CMK (cell line): ENCODE measurements at places on chromosomes 16 and 17.

- DNase-seq, result no peak
Observed at GRCh38 chr17:50217591-50217990, 16.2 kb upstream of the COL1A1 start.

GRCh38 chr17:47224966-47225365 is 15.8 kb downstream of the MYL4 start:
- DNase-seq, result no peak

GRCh38 chr17:10063730-10064241 is 134.6 kb downstream of the GAS7 start:
- DNase-seq, result no peak

DNA sequence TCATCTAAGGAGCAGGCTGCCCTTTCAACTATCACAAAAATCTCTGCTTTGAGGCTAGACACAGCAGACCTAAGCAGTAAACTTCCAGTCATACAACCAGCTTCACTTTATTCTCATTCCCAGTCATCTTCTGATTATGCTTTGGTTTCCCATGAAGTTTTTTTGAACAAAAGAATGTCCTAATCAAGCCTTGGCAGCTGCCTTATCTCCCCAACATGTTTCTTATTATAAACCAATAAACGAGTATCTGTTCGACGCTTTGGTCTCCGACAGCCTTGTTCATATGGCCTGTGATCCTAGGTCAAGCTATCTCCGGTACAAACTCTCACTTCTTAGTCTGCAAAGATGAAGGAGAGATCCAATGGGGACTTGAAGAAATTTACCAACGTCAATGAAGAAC is 47.4 kb upstream of the CDYL2 start:
- no peak for DNase-seq

DNA sequence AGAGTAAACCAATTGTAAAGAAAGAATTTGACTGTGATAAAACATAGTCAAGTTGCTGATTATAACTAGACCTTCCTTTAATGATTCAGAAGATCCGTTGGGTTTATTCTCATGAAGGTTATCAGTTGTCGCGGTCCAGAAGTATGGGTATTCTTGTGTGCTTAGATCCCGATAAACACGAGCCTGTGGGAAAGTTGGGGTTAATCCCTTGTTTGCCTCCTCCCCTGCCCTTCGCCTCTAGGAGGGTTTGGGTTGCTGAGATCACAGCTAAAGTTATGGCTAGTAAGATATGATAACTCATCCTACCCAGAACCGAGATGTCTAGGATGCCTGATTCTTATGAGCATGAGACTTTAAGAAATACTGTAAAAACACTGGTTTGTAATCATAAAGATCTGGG is 66.8 kb downstream of the GPRC5B start:
- DNase-seq, result no peak

DNA sequence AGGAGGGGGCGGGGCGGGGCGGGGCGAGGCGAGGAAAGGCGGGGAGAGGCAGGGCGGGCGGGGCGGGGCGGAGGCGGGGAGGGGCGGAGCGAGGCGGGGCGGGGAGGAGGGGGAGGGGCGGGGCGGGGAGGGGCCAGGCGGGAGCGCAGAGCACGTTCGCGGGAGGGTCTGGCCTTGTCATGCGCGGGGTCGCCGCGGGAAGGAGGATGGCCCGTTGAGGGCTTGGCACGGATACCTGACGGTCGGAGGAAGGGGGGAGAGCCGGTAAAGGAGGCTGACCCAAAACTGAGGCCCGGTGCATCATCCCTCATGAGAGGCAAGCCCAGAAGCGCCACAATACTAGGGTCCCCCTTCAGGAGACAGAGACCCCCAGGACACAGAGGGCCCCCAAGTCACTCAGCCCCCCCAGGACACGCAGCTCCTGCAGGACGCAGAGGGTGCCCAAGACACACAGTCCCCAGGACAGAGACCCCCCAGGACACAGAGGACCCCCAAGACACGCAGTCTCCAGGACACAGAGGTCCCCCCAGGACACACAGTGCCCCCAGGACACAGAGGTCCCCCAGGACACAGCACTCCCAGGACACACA is 593 bp upstream of the WDR45B start:
- peak; percentile 65 for DNase-seq

DNA sequence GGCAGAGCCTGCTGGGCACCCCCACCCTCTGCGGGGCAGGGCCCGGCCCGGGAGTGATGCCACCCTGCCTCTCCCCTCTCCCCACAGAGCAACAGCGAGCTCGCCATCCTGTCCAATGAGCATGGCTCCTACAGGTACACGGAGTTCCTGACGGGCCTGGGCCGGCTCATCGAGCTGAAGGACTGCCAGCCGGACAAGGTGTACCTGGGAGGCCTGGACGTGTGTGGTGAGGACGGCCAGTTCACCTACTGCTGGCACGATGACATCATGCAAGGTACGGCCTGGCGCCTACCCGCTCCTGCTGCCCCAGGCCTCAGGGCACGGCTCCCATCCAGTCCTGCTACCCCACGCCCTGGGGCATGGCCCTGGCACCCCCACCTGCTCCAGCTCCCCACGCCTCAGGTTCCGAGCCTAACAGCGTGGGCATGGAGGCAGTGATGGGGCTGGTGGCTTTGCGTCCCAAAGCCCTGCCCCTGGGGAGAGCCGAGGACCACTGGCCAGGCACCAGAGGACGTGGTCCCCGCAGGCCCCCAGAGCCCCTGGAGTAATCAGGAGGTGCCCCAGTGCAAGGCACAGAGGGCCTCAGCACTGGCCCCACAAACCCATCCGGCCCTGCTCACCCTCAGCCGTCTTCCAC is 38.4 kb downstream of the TSC2 start:
- DNase-seq, result no peak

GRCh38 chr16:1791943-1792812 is 1.3 kb downstream of the IGFALS start:
- no peak for DNase-seq

- no peak for DNase-seq
Observed at GRCh38 chr16:57471852-57472664, 9.6 kb downstream of the POLR2C start.

DNA sequence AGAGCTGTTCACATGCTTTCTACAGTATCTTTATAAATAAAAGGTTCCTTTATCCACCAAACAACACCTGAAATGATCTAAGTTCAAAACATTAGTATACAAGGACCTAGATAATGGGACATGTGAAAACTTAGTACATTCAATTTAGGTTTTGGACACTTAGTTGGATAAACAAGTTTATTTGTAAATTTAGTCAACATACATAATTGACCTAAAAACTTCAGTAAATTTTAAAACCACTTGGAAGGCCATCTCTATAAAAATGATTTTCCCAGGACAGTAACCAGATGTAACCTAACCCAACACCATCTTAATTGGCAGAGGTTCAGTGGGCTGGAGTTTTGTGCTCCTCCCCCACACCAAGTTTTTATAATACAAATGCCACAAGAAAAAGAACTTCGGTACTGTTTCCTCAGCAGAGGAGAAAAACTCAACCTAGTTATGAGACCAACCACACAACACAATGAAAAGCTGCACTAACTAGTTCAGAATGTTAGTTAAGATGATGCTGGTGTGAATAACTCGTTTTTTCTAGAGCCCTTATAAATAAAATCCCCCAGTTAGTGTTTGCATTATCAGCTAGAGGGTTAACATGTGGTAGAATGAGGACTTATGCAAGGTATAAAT is 7.2 kb upstream of the UNK start:
- DNase-seq, result no peak

- DNase-seq, result no peak
Observed at GRCh38 chr16:20766294-20766693, 2.5 kb downstream of the ACSM3 start.

- DNase-seq, result no peak
Observed at GRCh38 chr17:332558-333322, 19.9 kb downstream of the RPH3AL start.

DNA sequence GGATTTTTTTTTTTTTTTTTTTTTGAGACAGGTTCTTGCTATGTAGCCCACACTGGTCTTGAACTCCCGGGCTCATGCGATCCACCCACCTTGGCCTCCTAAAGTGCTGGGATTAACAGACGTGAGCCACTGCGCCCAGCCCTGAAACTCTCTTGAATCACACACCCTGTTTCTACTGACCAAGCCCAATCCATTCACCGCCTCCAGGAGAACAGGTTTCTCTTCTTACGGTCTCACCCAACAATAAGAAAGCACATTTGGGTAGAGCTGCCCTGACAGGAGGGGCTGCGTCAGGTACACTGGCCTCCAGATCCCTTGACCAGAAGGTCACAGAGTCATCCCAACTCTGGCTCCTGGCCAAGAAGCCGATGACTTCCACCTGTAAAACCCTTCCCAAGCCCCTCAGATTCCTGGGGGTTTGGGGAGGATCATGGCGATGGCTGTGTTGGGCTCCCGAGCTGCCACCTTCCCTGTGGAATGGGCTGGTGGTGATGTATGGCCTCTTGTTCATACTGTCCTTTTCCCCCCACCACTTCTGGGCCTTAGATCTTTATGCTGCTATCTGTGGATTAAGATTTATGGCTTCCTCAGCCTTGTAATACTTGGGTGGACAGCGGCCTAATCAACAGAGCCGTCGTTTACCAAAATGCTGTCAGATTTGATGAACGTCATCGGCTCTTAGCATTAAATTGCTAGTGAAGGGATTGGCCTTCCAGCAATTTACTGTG is 89.1 kb downstream of the KATNIP start:
- DNase-seq, result no peak

DNA sequence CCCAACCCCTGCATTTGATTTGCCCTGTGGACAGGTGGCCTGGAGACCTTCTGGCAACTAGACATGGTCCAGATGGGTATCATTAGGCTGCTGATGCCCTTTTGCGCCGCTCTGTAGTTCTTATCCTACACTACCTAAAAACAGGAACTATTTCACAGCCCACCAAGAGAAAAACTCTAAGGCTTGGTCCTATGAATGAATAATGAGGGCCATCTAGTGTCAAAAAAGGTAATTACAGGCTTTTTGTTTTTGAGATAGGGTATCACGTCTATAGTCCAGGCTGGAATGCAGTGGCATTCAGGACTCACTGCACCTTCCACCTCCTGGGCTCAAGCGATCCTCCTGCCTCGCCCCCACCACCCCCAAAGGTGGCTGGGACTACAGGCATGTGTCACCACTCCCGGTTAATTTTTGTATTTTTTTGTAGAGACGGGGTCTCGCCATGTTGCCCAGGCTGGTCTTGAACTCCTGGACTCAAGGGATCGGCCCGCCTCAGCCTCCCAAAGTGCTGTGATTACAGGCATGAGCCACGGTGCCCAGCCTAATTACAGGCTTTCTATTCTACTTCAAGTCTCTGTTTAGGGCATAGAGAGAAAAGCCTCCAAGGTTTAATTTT is 20.9 kb downstream of the COIL start:
- peak; percentile 11 for DNase-seq

DNA sequence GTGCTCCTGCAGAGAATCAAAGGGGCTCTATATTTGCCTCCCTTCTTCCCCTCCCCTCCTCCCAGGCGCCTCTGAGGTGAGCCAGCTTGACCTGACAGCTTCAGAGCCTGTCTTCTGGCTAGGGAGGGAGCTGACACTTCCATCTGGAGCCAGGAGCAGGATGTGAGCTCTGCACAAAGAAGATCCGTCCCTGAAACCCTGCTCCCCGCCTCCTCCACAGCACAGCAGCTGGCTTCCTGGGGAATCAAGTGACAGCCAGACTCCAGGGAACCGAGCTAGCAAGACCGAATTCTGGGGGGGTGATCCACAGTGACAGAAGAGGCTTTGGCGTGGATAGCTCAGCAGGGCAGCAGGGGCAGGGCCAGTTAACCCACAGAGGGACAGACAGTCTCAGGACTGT is 37.2 kb downstream of the CCDC182 start:
- DNase-seq, result no peak

DNA sequence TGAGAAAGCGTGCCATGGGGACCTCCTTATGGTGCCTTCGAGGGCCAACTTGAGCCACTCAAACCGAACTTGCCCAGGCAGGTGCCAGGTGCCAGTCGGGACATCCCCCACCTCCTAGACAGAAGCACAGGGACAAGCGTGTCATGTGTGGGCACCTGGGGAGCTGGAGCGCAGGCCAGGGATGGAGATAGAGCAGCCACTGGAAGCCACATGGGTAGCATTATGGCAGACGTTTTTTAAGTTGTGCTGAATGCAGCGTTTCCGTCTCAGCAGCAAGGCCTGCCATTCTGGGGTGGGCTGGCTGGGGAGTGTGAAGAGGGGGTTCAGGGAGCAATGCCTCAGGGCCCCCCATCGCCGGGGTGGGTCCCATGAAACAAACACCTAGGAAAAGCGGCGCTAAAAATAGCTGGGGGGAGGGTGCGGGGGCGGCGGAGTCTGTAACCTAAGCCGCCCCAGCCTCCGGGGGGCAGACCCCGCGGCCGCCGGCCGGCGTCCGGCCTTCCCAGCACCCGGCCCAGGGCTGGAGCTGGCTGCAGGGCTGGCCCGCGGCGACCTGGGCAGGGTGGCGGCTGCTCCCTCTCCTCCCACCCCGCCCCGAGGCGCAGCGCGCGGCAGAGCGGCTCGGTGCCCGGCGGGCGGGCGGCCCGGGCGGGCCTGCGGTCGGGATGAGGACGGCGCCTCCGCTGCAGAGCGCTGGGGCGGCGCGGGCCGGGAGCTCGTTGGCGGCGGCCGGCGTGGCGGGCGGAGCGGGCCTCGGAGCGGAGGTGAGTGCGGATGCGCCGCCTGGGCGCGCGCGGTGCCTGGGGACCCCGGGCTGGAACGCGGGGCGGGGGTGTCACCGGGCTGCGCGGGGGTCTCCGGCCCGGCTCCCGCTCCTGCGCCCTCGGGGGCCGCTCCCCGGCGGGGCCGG is at the start of gene ZNF469:
TSS of gene ZNF469 (plus strand) at position 469 of the 910 bp plus-strand sequence. CDS start 44,512 bp downstream, outside the sequence.
- no peak for DNase-seq

DNA sequence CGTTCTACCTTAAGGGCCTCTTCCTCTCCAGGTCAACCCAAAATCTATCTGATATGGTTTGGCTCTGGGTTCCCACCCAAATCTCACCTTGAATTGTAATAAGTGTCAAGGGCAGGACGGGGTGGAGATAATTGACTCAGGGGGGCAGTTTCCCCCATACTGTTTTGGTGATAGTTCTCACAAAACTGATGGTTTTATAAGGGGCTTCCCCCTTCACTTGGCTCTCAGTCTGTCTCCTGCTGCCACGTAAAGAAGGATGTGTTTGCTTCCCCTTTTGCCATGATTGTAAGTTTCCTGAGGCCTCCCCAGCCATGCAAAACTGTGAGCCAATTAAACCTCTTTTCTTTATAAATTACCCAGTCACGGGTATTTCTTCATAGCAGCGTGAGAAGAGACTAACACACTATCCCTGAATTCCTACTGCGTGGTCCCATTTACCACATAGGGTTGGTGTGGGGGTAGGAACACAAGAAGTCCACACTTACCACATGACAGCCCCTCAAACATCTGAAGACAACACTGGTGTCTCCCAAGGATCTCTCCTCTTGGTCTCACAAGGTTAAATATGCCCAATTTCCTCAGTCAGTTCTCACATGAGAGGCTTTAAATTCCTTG is 8.2 kb downstream of the COTL1 start:
- DNase-seq, result no peak

DNA sequence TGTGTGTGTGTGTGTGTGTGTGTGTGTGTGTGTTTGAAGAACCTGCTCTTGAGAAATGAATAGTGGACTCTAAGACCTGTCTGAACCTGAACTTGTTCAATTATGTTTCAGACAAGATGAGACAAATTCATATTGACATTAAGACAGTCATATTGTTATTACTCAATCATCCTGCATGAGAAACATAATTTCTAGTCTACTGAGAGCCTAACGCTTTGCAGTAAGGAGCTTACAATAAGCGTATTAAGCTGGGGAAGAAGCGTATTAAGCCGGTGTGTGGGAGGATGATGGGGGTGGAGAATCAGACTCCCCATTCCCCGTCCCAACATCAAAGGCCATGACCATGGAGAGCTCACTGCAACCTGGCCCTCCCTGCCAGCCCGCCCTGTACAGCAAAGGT is 22.4 kb upstream of the MNT start:
- DNase-seq, result no peak
